ENCODE measurements at places on chromosomes 5 and 9.

GRCh38 chr5:112647428-112647827 is 90.3 kb upstream of the APC start:
- no peak overlapping the region for H3K4me3 ChIP-seq
- DNase-seq: no peak
- H3K36me3 ChIP-seq: no peaks in the 10 kb centered on the region
- H3K27ac ChIP-seq: no peak overlapping the region
- no peaks in the 10 kb centered on the region for H3K27me3 ChIP-seq

GRCh38 chr5:16864631-16865131 is 71.4 kb downstream of the MYO10 start:
- no peaks in the 10 kb centered on the region for H3K27me3 ChIP-seq
- peaks cover 7% of the 10 kb centered on the region for H3K36me3 ChIP-seq
- no peak for DNase-seq
- no peak overlapping the region for H3K27ac ChIP-seq
- H3K4me3 ChIP-seq: no peak overlapping the region
- H3K4me1 ChIP-seq: peaks cover 20% of the 10 kb centered on the region

- no peaks in the 10 kb centered on the region for H3K36me3 ChIP-seq
- peaks cover 41% of the 10 kb centered on the region for H3K4me1 ChIP-seq
- peak; percentile 10 for DNase-seq
Observed at GRCh38 chr9:125993466-125993865, 246.3 kb downstream of the PBX3 start.

GRCh38 chr9:105510024-105510423 is 47.9 kb upstream of the FKTN start:
- DNase-seq: no peak
- H3K27ac ChIP-seq: no peak overlapping the region
- H3K36me3 ChIP-seq: peaks cover 26% of the 10 kb centered on the region
- H3K27me3 ChIP-seq: no peaks in the 10 kb centered on the region

- no peak overlapping the region for H3K27ac ChIP-seq
- H3K4me3 ChIP-seq: no peak overlapping the region
- no peaks in the 10 kb centered on the region for H3K27me3 ChIP-seq
- no peaks in the 10 kb centered on the region for H3K36me3 ChIP-seq
Observed at GRCh38 chr5:79856456-79857055, 134.5 kb downstream of the MTX3 start.

DNA sequence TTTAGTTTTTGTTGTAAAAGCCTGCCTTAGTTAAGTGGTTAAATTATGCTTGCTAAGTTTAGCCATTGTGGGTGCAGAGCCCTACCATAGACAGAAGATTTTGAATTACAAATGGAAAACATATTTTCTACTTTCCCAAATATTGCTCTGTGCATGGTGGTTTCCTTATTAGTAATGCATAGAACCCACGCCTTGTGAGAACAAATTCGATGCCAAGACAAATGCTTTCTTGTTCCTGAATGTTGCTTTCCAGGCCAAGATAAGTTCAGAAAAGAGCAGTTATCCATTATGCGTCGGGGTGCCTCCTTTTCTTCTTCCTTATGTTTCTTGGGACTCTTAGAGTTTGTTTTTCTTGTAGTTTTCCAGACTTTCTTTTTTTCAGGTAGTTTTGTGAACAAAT is 31.0 kb upstream of the GARNL3 start:
- no peaks in the 10 kb centered on the region for H3K27me3 ChIP-seq
- no peaks in the 10 kb centered on the region for H3K36me3 ChIP-seq
- peaks cover 13% of the 10 kb centered on the region for H3K4me1 ChIP-seq
- no peak overlapping the region for H3K4me3 ChIP-seq
- no peak for DNase-seq

DNA sequence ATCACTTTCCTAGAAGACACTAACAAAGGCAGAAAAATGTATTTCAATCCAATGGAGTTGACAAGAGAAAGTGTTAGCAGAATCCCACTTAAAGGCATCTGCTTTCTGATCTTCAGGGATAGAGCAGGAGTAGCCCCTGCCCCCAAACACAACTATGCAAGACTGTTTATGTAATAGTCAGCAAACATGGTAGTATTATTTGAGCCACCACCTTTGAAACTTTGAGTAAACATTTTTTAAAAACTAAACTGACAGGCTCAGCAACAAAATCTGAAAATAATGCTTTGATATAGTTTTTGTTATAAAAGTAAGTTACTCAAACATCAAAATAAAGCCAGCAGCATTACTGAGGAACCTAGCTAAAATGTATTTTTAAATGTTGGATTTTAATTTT is 4.8 kb downstream of the ELL2 start:
- H3K27me3 ChIP-seq: no peaks in the 10 kb centered on the region
- peak overlapping the region; percentile 51 for H3K27ac ChIP-seq
- H3K4me3 ChIP-seq: peak overlapping the region; percentile 40
- DNase-seq: no peak
- H3K36me3 ChIP-seq: peaks cover 7% of the 10 kb centered on the region

- H3K27me3 ChIP-seq: peaks cover 5% of the 10 kb centered on the region
- DNase-seq: no peak
- H3K4me1 ChIP-seq: no peaks in the 10 kb centered on the region
Observed at GRCh38 chr9:72618811-72619210, 97.4 kb downstream of the TMC1 start.

DNA sequence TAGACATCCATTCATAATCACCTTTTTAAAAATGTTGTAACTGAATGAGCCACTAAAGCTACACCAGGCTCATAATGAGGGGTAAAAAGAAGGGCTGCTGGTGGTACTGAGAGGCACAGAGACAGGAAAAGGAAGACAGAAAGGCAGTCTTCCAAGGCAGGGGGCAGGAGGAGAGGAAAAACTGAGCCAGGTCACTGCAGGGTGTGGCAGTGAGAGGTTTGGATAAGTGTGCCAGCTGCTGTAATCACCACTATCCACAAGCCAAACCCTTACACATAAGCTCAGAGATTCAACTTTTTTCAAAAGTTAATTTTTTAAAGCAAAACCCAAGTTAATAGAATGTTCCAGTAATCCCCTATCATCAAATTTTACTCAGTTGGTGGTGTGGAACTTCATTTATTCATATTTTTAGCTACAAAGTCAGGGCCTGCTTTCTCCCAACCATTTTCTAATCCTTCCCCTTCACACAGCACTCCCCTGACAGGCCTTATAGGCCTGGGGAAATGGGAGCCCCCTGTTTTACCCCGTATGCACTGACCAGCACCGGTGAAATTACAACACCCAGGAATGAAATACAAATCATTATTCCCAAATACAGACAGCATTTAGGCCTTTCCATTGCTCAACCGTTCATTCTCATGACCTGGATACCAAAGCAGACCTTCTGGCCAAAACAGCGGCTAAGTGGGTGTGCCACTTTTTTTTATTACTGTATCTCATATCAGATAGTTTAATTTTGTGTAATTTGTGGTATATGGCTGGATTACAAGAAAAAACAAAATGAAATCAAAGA is 76.3 kb downstream of the EFNA5 start:
- H3K27me3 ChIP-seq: no peaks in the 10 kb centered on the region
- DNase-seq: no peak
- no peaks in the 10 kb centered on the region for H3K4me1 ChIP-seq
- H3K4me3 ChIP-seq: no peak overlapping the region

- no peaks in the 10 kb centered on the region for H3K27me3 ChIP-seq
- no peak overlapping the region for H3K27ac ChIP-seq
- no peak for DNase-seq
- no peaks in the 10 kb centered on the region for H3K36me3 ChIP-seq
- H3K4me3 ChIP-seq: no peak overlapping the region
- H3K4me1 ChIP-seq: no peaks in the 10 kb centered on the region
Observed at GRCh38 chr5:145465474-145466263, 369.5 kb downstream of the PRELID2 start.

GRCh38 chr5:28275931-28276330 is 1237.5 kb upstream of the CDH9 start:
- H3K4me1 ChIP-seq: no peaks in the 10 kb centered on the region
- no peaks in the 10 kb centered on the region for H3K27me3 ChIP-seq
- H3K4me3 ChIP-seq: no peak overlapping the region
- no peak overlapping the region for H3K27ac ChIP-seq
- DNase-seq: no peak
- no peaks in the 10 kb centered on the region for H3K36me3 ChIP-seq

DNA sequence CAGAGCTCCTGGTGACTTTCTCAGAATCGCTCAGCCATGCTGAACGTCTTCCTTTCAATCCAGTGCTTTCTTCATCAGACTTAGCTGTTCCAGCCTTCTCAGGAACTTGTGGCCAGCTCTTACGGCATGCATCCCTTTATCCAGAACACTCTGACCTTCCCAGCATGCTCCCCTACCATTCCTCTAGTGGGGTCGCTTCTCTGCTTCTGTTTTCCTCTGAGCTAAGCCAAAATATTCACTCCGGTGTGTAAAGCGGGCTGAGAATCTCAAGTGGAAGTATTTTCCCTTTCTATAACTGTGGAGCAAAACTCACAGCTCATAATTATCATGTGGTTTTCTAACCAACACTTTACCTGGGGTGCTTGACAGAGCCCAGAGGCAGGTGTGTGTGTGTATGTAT is 6.2 kb downstream of the DCANP1 start:
- peaks cover 32% of the 10 kb centered on the region for H3K4me1 ChIP-seq
- no peak for DNase-seq
- no peak overlapping the region for H3K27ac ChIP-seq
- no peak overlapping the region for H3K4me3 ChIP-seq

- peaks cover 24% of the 10 kb centered on the region for H3K4me1 ChIP-seq
- H3K36me3 ChIP-seq: no peaks in the 10 kb centered on the region
- H3K27me3 ChIP-seq: no peaks in the 10 kb centered on the region
- DNase-seq: no peak
Observed at GRCh38 chr9:93137362-93137761, 3.3 kb upstream of the NINJ1 start.

DNA sequence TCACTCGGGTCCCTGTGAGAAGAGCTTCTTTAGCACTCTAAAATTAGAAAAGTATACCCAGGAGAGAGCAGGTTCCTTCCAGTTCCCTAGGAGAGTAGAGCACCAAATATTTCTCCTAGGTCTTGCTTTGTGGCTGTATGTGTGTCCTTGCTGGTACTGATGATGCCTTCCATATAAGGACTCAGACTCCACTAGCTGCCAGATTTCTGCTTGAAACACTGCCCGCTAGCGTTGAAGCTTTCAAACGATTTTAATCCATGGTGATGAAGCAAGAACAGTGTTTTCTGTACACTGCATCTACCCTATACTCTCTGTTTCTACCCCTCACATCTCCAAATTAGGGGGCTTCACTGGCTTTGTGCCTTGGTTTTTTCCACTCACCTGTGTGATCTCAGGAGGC is 2.4 kb upstream of the SMC2 start:
- H3K27ac ChIP-seq: no peak overlapping the region
- no peaks in the 10 kb centered on the region for H3K36me3 ChIP-seq
- H3K4me3 ChIP-seq: no peak overlapping the region
- H3K4me1 ChIP-seq: peaks cover 17% of the 10 kb centered on the region

- DNase-seq: no peak
- H3K4me3 ChIP-seq: no peak overlapping the region
- H3K4me1 ChIP-seq: peaks cover 4% of the 10 kb centered on the region
- H3K27me3 ChIP-seq: peaks cover 98% of the 10 kb centered on the region
- H3K27ac ChIP-seq: no peak overlapping the region
Observed at GRCh38 chr9:126633881-126634558, 20.3 kb downstream of the LMX1B start.

DNA sequence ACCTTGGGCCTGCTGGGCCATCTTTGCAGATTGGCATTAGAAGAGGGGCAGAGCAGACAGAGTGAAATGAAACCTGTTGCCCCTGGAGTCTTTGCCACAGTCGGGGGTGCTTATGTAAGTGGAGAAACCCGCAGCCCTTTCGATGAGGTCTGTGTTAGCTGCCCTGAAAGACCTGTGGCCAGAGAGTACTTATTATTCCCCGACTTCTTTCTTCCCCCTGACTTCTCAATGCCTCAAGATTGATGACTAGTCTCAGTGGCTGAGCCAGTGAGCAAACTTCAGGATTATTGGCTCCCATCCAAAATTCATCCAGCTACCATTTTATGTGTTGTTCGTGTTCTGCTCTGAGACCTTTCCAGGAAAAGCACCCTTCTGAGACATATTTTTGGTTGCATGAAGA is 7.6 kb downstream of the NTRK2 start:
- H3K27me3 ChIP-seq: no peaks in the 10 kb centered on the region
- no peaks in the 10 kb centered on the region for H3K4me1 ChIP-seq
- H3K36me3 ChIP-seq: no peaks in the 10 kb centered on the region
- H3K4me3 ChIP-seq: no peak overlapping the region
- H3K27ac ChIP-seq: no peak overlapping the region
- no peak for DNase-seq

DNA sequence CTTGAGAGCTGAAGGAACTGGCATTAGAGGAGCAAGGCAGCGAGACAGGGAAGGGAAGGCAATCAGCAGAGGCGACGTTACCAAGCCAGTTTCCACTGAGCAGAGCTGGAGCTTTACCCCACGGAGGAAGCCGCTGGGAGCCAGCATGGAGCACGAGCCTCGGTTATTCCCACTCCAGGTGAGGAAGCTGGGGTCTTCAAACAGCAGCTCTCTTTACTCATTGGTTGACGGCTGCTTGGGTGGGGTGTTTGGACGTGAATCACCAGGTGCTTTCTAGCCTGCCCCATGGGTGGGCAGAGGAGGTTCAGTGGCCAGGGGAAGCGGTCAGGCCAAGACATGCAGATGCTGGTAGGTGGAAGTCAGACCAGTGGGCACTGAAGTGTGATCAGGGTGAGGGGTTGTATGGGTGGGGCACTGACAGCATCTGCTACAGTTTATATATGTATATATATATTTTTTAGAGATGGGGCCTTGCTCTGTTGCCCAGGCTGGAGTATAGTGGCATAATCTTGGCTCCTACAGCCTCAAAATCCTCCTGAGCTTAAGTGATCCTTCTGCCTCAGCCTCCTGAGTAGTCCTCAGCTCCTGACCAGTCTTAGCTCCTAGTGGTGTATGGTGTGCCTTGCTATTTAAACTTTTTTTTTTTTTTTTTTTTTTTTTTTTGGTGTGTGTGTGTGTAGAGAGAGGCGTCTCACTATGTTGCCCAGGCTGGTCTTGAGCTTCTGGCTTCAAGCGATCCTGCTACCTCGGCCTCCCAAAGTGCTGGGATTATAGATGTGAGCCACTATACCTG is 12.4 kb downstream of the SNX30 start:
- H3K36me3 ChIP-seq: no peaks in the 10 kb centered on the region
- no peaks in the 10 kb centered on the region for H3K4me1 ChIP-seq
- no peak overlapping the region for H3K27ac ChIP-seq
- H3K4me3 ChIP-seq: no peak overlapping the region
- no peak for DNase-seq

DNA sequence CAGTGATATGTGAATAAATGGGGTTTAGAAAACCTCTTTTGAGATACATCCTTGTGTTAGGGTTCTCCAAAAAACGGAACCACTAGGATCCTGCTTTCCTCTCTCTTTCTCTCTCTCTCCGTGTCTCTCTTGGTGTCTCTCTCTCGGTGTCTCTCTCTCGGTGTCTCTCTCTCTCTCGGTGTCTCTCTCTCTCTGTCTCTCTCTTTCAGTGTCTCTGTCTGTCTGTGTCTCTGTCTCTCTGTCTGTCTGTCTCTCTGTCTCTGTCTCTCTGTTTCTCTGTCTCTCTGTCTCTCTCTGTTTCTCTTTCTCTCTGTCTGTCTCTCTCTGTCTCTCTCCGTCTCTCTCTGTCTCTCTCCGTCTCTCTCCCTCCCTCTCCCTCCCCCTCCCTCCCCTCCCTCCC is 7.8 kb upstream of the TEX48 start:
- no peak overlapping the region for H3K4me3 ChIP-seq
- H3K36me3 ChIP-seq: no peaks in the 10 kb centered on the region
- DNase-seq: no peak
- no peaks in the 10 kb centered on the region for H3K27me3 ChIP-seq
